ENCODE measurements at places on chromosomes 13 and 19.

DNA sequence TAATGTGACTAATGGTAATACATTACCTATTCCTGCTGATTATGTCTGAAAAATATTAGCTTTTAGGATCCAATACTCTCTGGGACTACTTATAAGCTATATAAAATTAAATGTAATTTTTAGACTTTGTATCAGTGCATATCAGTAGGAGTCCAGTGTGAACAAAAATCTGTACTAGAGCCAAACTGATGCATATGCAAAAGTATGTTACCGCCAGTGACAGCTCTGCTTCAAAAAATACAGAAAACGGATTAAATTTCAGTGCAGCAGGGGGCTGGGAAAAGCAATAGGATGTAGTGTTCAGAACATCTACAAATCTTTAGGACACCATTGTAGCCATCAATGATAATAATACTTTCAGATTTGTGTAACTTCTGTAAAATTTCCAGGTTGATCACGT lies 385.5 kb downstream of the DACH1 start:
- no peak for DNase-seq

- DNase-seq = no peak
Measured at GRCh38 chr13:30718661-30719524, 16.4 kb upstream of the ALOX5AP start.

- DNase-seq = no peak
Measured at GRCh38 chr13:33728271-33729037, 89.5 kb upstream of the RFC3 start.

DNA sequence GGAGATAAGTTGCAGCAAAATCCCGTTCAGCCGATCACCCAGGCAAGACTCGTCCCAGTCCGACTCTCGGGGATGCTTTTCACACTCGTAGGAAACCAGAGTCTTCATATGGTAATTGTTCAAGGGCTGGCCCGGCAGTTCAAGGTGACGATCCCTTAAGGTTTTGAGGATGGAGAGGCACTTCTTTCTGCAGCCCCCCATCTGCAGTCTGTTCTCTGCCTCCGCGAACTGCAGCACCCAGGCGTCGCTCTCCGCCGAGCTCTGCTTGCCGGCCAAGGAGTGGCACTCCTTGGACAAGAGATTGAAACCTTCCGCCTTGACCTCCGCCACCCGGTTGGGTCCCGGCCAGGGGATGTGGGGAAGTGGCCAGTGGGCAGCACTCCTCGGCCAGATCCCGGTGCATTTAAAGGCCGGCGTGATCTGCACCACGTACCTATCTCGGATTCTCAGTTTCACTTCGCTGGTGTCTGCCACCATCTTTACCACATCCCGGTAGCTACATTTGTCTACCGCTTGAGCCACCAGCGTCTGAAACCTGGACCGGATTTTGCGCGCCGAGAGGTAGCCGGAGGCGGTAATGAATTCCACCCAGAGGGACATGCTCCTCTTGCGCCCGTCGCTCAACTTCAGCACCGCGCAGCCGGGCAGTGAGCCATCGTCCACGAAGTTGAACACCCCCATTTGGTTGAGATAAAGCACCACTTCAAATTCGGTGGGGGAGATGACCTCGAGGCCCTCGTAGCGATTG lies 1.1 kb downstream of the MAB21L1 start:
- no peak for DNase-seq

DNA sequence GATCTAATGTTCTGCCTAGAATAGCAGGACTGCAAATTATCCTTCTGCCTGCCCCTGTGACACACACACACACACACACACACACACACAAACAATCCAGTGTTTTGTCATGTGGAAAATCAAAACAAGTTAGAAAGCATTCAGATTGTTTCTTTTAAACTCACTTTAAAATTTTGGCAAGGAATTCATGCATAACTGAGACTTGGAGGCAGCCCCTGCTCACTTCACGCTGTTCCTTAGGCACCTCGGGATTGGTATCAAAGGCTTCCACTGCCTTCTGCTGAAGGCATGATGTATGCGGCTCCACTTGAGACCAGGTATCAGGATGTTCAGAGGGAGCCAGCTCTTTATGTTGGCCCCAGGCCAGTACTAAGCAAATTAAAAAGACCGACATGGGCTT lies 158.7 kb downstream of the OXGR1 start:
- DNase-seq = no peak

DNA sequence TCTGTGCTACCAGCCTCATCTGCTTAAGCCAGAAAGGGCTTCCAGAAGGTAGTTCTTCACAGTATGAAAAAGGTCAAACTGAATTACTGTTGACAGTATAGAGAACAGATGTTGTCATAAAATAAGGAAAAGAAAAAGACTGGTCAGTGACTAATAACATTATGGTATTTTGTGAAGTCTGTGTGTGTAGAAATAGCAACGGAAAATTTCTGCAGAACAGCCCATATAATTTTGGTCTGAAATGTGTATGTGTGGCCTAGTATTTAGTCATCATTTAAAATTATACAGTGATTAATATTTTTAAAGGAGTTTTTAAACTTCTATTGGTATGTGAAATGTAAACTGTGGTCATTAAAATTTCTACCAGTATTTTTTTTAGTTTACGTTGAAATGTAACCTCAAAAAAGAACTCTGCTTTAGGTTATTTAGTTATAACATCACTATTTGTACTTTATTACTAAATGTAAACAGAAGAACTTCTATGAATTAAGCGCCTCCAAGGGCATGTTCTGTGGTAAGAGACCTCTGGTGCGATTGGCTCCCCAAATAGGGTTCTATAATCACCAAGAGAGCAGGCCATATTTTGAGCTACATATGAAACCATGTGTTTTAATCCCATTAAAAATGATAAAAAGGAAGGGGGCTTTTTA lies 3.3 kb upstream of the GPR183 start:
- DNase-seq = no peak

GRCh38 chr13:26880735-26881134 lies 120.1 kb upstream of the GPR12 start:
- no peak for DNase-seq

All from CD4-positive, alpha-beta T cell treated with Interleukin-12 subunit alpha and Interleukin-12 subunit beta, for 1 hour (primary cell).